Aorta (tissue), 5 donors: ENCODE measurements at places on chromosomes 11 and 22.

DNA sequence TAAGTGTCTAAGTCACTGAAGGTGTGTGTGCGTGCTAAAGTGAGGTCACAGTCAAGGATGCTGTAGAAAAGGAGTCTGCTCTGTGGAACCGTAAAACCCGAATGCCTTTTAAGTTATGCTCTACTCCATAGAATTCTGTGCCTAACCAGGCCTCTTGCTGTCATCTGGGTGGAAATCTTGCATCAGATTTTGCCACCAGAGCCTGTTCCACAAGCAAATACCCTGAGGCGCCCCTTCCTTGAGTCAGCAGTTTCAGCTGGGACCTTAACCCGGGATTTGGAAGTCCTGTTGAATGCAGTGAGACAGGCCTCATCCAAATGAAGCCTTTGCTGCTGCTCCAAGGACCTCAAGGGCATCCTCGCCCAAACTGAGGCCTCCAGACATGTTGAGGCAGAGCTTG, 109.8 kb downstream of the WNT11 start:
- DNase-seq, result no peak

DNA sequence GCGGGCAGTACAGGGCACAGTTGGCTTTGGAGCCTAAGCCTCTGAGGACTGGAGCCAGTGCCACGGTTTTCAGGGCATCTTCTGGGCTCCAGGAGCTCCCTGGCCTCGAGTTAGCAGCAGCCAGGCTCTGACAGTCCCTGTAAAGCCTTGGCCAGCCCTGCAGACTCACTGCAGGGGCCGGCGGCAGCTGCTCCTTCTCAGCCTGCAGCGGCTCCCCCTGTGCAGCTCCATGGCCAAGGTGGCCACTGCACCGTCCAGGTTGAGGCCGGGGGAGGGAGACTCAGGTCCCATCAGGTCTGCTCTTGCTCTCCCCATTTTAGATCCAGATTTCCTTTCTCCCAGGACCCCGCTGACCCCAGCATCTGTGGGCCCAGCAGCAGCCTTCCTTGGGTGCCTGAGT, 1461.1 kb downstream of the BRD1 start:
- DNase-seq, result no peak

GRCh38 chr11:17730137-17730536, 4.4 kb upstream of the KCNC1 start:
- no peak for DNase-seq

GRCh38 chr11:28965819-28966218, 857.6 kb downstream of the METTL15 start:
- no peak for DNase-seq

DNA sequence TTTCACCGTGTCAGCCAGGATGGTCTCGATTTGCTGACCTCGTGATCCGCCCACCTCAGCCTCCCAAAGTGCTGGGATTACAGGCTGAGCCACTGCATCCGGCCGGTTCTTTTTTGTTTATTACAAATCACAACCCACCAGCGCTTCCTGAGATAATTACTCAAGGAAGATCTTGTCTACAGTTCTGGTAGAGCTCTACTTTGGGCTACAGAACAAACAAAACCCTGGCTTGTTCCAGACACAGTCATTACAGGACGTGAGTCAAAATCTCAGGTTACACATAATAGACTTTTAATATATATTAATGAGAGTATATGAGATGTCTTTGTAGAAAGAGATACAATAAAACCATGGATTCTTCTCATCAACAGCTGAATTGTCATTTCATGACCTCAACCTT, 42.8 kb upstream of the NUP50 start:
- no peak for DNase-seq

DNA sequence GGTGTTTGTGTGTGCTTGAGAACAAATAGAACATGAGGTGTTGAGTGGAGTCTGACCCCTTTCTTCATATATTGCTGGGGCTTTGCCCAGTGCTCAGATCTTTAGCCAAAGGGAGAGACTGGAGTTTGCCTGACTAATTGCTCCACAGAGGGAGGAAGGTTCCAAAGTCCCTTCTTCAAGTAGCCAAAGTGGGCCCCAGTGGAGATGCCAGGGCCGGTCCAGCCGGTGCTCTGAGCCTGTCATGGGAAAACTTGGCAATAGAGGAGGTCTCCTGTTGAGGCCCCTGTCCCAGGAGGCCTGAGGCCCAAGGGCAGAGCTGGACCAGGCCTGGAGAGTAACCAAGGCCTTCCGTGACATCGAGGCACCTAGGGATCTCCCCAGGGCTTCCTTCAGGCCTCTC, 112.3 kb downstream of the DSCAML1 start:
- DNase-seq, result no peak
